ENCODE measurements at places on chromosomes 13 and 19.

- no peak for DNase-seq
Observed at GRCh38 chr19:29499921-29500590, 25.7 kb upstream of the VSTM2B start.

- DNase-seq = peak; percentile 48
Observed at GRCh38 chr19:38877781-38878574, at the start of gene RINL. RINL (minus strand) TSS chr19:38878275; CDS start chr19:38876742, 1,533 bp downstream.

GRCh38 chr13:68050761-68051160, 820.6 kb upstream of the PCDH9 start:
- no peak for DNase-seq

GRCh38 chr13:83819156-83819555, 63.1 kb downstream of the SLITRK1 start:
- DNase-seq = no peak

DNA sequence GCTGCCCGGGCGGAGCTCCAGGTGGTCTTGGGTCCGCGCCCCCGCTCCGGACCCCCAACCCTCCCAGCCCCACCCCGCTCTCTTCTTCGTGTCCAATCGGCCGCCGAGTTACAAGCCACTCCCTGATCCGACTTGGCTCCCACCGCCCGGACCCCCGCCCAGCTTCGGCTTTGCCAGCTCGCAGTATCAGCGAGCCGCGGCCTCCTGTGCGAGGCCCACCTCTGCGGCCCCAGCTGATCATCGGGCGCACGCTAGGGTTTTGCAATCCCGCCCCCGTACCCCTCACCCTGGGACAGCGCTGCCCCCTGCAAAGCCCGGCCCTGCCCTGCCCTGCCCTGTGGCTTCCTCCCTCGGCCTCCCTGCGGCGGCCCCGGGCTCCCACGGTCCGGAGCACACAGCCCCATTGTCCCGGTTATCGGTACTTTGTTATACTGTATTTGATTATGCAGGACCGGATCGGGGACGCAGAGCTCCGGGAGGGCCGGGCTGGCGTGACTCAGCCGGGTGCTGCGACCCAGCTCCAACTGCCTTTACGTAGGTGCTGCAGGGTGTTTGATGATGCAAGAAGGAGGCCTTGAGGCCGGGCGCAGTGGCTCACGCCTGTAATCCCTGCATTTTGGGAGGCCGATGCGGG, 598 bp upstream of the LPAR2 start:
- DNase-seq = peak; percentile 31

DNA sequence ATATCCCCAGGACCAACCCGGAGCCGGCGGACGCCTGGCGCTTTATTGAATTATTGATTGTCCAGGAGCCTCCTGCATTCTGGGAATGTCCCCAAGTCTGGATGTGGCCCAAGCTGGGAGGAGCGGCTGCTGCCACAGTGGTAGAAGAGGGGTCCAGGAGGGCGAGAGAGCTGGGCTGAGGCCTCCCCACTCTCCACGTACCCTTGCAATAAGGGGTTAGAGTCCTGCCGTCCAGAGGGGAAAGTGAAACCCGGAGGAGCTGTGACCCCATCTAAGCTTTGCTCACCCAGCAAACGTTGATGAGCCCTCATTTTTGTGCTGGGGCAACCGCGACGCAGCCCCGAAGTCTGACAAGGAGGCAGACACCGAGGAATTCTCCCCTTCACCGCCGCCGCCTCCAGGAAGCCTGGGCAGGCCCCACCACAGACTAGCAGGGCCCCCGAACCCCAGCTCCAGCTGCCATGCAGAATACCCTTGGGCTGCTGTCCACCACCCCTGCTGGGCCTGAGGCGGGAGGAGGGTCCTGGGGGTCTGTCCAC, 1.4 kb upstream of the C2CD4C start:
- DNase-seq = no peak
